ENCODE measurements at places on chromosomes 5 and 9.
A peak's percentile ranks its signal among the peaks of the same experiment; 100 is the strongest.

GRCh38 chr5:135430135-135430437 lies 17.1 kb downstream of the DCANP1 start:
- no peak for DNase-seq

- no peak for DNase-seq
These were observed 81.0 kb downstream of the DAPK1 start for GRCh38 chr9:87578625-87579024.

DNA sequence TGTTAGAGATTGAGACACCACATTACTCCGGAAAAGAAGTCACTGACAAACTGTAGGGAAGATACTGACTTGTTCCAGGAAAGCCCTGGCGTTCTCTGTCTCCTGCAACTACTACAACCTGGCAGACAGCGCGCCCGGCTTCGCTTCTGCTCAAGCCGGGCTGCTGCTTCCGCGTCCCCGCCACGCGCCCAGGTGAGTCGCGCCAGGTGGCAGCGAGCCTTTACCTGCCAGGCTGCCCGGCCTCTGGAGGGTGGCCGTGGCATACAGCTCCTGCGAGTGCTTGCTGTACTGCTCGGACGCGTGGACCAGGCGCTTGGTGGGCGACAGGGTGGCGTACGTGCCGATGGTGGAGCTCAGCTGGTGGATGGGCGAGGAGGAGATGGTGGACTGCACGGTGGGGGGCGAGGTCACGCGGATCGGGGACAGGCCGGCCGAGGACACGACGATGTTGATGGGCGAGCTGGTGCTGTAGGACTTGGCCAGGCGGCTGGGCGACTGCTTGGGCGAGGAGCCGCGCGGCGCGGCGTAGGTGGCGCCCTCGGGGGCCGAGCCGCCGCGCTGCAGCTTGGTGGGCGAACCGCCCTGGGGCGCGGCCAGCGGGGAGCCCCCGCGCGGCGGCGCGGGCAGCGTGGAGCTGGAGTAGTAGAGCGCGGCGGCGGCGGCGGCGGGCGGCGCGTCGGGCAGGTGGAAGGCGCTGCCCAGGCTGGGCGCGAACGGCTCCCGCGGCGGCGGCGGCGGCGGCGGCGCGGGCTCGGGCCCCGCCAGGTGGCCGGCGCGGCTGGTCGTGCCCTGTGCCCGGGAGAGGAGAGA lies 519.6 kb downstream of the CTNND2 start:
- DNase-seq: no peak

GRCh38 chr9:133141833-133142595 lies 21.0 kb upstream of the RALGDS start:
- DNase-seq: no peak

DNA sequence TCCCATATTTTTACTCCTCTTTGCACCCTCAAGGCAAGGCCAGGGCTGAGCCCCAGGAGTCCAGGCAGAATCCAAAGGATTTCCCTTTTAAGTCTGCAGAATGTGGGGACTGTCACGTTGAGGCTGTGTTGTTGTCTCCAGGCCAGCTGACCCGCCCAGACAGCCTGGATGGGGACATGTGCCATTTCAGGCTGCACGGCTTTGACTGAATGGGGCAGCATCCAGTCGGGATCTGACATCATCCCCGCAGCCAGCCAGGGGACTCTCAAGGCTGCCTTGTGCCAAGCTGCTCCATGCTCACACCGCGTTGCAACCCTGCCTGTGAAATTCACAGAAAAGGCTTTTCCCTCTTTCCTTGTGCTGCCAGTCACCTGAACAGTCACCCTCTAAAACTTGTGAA lies 2.2 kb upstream of the ZNF366 start:
- no peak for DNase-seq

DNA sequence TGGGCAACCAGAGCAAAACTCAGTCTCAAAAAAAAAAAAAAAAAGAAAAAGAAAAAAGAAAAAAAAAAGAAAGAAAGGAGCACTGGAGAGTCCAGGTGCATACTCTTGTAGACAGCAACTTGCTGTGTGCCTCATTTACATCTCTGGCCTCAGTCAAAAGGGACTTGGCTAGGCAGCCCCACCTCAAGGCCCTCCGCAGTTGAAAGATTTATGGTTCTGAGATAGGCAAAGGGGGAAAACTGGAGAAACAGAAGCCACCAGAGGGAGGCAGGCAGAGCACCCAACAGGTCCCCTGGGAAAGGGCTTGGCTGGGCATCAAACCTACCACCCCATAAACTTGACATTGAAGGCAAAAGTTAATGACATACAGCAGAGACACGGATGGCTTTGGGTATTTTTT lies 6.1 kb downstream of the ORM2 start:
- no peak for DNase-seq

DNA sequence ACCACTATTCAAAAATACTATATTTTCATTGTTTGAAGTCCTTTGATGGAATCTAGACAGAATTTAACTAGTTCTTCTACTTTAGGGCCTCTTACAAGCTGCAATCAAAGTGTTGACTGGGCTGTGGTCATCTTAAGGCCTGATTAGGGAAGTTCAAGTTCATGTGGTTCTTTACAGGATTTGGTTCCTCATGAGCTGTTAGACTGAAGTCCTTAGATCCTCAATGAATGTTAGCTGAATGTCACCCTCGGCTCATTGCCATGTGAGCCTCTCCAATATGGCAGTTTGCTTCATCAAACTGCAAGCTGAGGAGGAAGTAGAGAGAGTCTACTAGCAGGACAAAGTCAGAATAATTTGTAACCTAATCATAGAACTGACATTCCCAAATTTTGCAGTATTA lies 135.1 kb downstream of the CSNK1G3 start:
- DNase-seq: no peak

GRCh38 chr9:97396256-97396655 lies 15.6 kb upstream of the TDRD7 start:
- DNase-seq: no peak

- peak; percentile 63 for DNase-seq
These were observed 13.8 kb upstream of the COL15A1 start for GRCh38 chr9:98929895-98930341.

- no peak for DNase-seq
These were observed 25.7 kb downstream of the LRRTM2 start for GRCh38 chr5:138849439-138849838.

DNA sequence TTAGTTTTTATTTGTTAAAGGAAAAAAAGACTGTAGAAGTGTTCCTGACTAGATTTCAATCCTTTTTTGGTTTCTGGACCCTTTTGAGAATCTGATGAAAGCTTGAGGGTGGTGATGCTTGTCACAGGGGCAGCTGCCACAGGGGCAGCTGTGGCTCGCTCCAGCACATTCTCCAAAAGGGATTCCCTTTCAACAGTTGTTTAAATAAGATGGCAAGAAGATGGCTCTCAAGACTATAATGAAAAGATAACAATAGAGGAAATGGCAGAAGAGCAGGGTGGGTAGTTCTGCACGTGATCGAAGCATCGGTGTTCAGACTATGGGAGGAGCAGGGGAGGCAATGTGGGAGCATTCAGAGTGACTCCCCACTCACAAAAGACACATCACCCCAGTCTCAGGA lies 46.5 kb upstream of the TNFAIP8 start:
- no peak for DNase-seq

GRCh38 chr5:110879675-110880074 lies 140.9 kb downstream of the SLC25A46 start:
- no peak for DNase-seq

DNA sequence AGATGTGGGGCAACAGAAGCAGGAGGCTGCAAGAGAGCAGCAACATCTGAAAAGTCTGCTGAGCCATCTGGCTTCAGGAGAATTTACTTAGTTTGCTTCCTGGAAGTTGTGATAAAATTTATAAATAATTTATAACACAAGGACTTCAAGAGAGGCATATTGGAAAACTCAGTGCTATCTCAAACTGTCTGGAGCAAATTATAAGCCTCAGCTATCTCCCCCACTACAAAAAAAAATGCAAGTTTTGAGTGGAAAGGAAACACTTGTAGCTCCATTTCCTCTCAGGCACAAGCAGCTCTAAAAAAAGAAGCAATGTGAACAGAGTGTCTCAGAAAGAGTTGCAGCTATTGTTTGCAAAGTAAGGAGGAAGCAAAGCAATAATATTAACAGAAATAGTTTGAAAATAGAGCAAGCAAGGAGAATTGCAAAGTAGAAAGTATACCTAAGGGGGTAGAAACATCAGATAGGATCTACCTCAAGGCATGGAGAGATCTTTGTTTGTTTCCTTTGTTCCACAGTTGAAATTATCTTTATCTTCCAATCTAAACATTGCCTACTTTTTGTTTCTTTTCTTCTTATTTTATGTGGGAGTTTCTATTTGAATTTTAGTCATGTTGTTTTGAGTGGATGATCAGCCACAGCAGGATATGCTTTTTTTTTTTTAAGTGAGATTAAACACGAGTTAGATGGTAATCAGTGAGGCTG lies 55.9 kb upstream of the IL6ST start:
- DNase-seq: no peak

DNA sequence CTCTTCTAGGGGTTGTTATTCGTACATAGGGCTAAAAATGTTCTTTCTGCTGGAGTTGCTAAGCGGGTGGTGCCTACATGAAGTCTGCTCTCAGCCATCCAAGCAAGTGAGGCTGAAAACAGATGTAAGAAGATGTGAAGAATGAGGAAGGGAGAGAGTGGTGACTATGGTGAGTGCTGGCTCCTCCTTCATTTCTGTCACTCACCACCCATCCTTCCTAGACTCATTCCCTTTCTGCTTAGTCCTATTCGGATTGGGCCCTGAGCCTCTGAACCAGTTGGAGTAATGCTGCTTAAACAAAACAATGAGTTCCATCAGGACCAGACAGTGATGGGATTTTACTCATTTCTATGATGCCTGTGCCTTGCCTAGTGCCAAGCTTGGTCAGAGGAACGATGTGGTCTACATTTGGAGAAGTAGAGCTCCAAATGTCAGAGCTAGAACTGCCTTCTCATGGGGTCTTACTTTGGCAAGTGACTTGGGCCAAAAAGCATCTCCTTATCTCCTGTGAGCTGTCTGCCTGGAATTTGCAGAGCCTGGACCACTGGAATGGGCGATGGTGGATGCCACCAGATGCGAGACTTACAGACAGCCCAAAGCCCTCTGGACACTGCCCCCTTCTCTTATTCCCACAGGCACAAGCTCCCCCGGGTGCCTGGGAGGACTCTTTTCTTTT lies 192.9 kb downstream of the FBXL7 start:
- DNase-seq: no peak

GRCh38 chr5:154117930-154118329 lies 72.6 kb upstream of the GALNT10 start:
- DNase-seq: no peak

- no peak for DNase-seq
These were observed 1.1 kb upstream of the SNX24 start for GRCh38 chr5:122844136-122844909.

GRCh38 chr5:143484601-143485000 lies 81.1 kb upstream of the NR3C1 start:
- DNase-seq: no peak

DNA sequence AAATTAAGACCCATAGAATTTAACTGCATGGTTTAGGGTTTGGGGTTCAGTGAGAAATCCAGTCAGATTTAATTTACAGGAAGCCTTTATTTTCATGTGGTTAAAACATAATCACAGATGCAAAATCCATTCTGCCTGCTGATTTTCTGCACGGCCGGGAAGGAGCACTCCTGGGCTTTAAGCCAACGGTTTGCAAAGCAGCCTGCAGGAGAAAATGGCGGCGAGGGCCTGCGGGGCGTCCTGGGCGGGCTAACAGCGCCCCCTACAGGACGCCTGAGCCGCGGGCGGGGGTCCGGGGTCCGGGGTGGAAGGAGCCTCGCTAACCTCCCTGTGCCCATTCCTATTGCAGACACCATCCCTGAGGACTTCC lies 47.6 kb downstream of the THBS4 start:
- DNase-seq: no peak

DNA sequence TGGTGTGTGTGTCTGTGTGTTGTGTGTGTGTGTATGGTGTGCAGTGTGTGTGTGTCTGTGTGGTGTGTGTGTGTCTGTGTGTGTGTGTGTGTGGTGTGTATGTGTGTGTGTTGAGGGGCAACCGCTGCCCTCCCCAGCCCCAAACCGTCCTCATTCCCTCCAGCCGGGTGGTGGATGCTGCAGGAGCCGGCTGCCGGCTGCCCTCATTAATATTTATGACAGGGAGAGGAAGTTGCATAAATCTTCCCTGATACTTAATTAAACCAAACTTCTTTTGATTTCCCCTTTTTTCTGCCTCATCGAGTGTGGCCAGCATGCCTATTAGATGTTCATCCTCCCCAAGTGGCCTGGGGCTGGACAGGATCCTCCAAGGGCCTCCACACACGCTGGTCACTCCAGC lies 121.4 kb upstream of the MVB12B start:
- DNase-seq: no peak

DNA sequence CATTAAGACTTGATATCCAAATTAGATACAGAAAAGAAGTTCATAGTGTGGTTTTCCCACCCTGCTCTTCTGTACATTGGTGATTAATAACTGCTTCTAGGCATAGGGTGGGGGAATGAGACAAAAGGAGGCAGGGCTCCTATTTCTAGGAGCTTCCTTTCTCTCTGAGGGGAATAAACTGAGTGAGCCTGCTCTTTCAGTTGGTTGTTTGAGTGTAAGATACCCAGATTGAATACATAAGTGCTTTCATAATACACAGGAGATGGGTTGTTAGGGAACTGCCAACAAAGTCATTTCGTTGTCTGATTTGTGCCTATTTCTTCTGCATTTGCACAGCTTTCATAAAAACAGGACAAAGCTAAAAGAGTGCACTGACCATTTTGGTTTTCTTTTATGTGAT lies 48.9 kb upstream of the TTC23L start:
- DNase-seq: no peak

All from brain pericyte (primary cell).